ENCODE measurements at places on chromosomes 13 and 19.

- DNase-seq: peak; percentile 51
Observed at GRCh38 chr19:11265785-11266236, 3.5 kb upstream of the DOCK6 start.

DNA sequence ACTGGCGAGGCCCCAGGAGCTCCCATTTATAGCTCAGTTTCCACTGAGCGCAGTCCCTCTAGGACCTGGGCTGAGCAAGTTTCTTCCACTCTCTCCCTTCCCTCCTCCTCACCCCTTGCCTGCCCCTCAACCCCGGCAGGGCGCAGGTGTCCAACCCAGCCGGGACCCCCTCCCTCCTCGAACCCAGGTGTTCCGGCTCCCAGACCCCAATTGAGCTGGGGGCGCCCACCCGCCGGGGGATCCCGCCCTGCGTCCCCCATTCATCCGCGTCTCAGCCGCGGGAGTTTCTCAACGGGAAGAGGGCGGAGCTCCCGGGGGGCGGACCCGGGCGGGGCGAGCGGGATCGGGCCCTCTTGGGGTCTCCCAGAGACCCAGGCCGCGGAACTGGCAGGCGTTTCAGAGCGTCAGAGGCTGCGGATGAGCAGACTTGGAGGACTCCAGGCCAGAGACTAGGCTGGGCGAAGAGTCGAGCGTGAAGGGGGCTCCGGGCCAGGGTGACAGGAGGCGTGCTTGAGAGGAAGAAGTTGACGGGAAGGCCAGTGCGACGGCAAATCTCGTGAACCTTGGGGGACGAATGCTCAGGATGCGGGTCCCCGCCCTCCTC is at the start of gene KIRREL2:
KIRREL2 (plus strand) TSS at position 366 of the 604 bp plus-strand sequence; CDS start at position 575, 209 bp downstream.
- no peak for DNase-seq

DNA sequence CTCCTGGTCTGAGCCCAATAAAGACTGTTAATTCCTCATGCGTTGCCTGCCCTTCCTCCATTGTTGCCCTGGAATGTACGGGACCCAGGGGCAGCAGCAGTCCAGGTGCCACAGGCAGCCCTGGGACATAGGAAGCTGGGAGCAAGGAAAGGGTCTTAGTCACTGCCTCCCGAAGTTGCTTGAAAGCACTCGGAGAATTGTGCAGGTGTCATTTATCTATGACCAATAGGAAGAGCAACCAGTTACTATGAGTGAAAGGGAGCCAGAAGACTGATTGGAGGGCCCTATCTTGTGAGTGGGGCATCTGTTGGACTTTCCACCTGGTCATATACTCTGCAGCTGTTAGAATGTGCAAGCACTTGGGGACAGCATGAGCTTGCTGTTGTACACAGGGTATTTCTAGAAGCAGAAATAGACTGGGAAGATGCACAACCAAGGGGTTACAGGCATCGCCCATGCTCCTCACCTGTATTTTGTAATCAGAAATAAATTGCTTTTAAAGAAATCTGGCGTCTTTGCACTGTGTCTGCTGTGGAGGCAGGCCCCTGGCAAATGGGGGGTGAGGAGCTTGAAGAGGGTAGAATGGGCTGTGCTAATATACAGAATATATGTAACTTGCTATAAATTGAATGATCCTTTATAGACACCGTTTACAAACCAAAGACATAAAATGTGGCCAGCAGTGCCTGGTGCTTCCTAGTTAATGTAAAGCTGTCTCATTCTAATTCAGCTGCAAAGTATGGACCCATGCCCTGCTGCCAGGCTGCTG is 4.2 kb upstream of the RPS11 start:
- no peak for DNase-seq

- DNase-seq: peak; percentile 44
Observed at GRCh38 chr19:16094360-16095070, 17.2 kb upstream of the RAB8A start.

DNA sequence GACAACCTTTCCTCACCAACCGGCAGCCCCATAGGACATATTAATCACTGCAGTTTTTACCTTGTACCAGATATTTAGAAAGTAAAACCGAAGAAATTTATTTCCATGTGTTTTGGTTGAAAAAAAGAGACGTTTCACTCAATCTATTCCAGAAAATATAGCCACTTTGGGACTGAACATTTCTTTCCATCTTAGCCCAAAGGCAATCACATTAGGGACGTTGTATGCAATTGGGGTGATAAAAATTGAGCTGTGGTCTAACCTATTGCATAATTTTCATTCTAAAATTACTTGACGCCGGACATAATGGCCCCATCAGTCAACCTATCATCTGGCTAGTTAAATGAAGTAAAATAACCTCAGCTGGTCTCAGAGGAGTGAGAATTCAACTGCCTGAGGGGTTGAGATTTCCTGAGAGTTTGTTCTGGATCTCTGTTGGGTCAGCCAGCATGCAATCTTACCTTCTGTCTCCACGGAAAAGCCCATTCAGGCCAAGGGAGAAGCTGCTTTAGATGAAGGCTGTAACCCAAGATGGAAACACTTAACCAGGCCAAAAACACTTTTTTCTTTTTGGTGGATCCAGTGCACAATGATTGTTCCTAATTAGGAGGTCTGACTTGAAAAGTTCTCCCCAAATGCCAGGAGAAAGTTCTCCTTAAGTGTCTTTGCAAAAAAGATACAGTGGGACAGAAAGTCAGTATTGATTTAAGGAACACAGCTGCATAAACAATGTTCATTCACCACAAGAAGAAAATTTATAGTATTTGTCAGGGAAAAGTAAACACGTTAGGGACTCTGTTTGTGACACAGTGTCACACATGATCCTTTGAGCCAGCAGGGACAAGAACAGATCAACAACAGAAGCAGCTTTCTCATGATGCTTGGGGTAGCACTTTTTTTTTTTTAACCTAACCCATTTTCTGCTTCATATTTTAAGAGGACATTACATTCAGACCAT is 34.1 kb downstream of the DLEU7 start:
- no peak for DNase-seq

DNA sequence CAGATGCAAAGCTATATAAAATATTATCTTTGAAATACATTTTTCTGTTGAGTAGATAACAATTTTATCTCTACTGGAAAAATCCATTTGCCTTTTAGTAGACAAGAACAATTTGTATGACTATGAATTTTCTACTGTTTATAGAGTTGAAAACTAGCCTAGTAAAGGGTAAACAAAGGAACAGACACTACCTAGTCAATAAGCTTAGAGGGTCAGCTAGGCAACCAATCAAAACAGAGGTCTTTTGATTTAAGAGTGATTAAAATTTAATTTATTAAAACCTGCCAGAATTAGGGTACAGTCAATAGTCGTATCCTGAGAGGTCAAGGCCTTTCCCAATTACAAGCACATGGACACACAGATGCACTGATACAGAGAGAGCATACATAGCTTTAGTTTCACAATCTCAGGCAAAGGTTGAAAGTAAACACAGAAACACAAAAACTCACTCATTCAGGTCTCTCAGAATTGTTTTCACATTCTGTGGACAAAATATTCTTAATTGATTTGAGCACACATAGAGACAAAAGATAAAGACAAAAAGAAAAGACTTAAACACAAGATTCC is 24.5 kb upstream of the GPC6 start:
- DNase-seq: no peak

GRCh38 chr13:33657274-33657673 is 160.7 kb upstream of the RFC3 start:
- no peak for DNase-seq

DNA sequence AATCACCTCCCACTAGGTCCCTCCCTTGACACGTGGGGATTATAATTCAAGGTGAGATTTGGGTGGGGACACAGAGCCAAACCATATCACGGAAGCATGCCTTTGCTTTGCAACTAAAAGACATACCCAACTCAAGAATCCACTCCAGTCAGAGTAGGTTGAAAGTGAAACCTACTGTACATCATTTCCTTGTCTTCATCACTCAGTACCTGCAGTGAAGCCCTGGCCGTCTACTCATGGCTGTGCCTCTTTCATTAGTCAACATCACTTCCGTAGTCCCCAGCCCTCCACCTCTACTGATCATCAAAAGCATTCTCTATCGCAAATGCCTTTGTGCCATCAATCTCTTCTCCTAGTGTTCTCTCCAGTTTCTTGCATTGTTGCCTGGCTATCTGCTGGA is 343.1 kb upstream of the ARGLU1 start:
- DNase-seq: no peak

- DNase-seq: peak; percentile 77
Observed at GRCh38 chr19:6065685-6066374, 44.5 kb downstream of the RFX2 start.

DNA sequence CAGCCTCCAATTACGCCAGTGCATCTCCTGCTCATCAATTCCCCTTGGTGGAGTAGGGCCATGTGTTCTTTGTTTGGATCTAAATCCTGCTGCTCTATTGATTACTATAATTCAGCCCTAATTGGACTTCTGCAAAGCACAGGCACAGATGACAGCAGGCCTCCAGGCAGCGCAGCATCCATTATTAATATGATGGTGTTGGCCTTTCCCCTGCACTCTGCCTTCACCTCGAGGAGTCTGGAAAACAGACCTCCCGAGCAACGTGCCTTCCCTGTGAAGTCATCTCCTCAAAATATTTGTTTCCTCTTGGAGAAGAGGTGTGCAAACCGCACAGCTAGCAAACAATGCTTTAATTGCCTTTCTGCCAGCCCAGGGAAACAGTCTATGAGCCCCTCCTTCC is 92.5 kb downstream of the UQCRFS1 start:
- no peak for DNase-seq

GRCh38 chr13:72164811-72165210 is 297.8 kb upstream of the DACH1 start:
- DNase-seq: no peak

- no peak for DNase-seq
Observed at GRCh38 chr19:2324220-2324948, 4.0 kb downstream of the LSM7 start.

DNA sequence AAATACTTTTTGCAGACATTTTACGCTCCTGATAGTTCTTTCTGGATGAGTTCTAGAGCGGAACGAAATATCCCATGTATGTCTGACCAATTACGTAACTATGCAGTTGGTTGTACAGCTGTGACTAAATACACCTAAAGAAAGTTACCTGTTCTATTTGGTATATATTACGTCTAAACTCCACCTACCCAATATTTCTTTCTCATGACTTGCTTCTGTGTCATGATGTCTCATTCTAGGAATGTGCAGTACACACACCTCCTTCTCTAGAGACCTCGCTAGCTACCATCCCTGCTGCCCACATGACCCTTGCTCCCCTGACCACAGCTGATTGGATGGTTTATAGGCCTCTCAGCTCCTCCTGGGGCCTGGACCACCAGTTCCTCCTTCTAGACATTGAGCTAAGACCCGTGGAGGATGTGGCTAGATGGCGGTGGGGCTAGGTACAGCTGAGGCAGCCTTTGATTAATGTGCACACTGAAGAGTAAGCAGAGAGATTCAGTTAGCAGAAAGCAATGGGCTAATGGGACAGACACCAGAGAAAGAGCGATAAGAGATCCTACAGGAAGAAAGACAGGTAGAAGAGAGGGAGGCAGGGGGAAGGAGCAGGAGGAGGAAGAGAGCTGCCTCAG is 422.1 kb downstream of the COG6 start:
- DNase-seq: no peak
